Tibial artery (tissue), 4 donors: ENCODE measurements at places on chromosomes 1 and 21.

GRCh38 chr1:200473698-200474371, 64.0 kb upstream of the ZNF281 start:
- H3K4me3 ChIP-seq = no peak overlapping the region
- no peak for DNase-seq
- no peak overlapping the region for H3K27ac ChIP-seq
- no peaks in the 10 kb centered on the region for H3K36me3 ChIP-seq
- peaks cover 15% of the 10 kb centered on the region for H3K27me3 ChIP-seq

DNA sequence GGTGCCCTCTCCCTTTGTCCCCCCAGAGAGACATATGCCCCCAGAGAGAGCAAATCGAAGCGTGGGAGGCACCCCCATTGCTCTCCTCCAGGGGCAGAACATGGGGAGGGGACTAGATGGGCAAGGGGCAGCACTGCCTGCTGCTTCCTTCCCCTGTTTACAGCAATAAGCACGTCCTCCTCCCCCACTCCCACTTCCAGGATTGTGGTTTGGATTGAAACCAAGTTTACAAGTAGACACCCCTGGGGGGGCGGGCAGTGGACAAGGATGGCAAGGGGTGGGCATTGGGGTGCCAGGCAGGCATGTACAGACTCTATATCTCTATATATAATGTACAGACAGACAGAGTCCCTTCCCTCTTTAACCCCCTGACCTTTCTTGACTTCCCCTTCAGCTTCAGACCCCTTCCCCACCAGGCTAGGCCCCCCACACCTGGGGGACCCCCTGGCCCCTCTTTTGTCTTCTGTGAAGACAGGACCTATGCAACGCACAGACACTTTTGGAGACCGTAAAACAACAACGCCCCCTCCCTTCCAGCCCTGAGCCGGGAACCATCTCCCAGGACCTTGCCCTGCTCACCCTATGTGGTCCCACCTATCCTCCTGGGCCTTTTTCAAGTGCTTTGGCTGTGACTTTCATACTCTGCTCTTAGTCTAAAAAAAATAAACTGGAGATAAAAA, 8.4 kb downstream of the EFNA3 start:
- no peaks in the 10 kb centered on the region for H3K36me3 ChIP-seq
- peaks cover 29% of the 10 kb centered on the region for H3K27me3 ChIP-seq
- H3K27ac ChIP-seq = no peak overlapping the region
- H3K4me1 ChIP-seq = peaks cover 34% of the 10 kb centered on the region
- no peak for DNase-seq

DNA sequence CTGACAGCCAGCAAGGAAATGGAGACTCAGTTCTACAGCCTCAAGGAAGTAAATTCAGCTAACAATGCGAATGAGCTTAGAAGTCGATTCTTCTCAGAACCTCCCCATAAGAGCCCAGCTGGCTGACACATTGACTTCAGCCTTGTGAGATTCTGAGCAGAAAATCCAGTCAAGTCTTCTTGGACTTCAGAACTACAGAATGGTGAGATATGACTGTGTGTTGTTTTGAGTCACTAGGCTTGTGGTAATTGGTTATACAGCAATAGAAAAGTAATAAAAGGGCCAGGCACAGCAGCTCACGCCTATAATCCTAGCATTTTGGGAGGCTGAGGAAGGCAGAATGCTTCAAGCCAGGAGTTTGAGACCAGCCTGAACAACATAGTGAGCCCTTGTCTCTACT, 161.8 kb upstream of the IVNS1ABP start:
- no peak overlapping the region for H3K4me3 ChIP-seq
- H3K4me1 ChIP-seq = no peaks in the 10 kb centered on the region
- no peak for DNase-seq
- no peaks in the 10 kb centered on the region for H3K36me3 ChIP-seq

GRCh38 chr1:149845416-149845815, 54.0 kb upstream of the BOLA1 start:
- no peaks in the 10 kb centered on the region for H3K36me3 ChIP-seq
- H3K27me3 ChIP-seq = no peaks in the 10 kb centered on the region
- H3K4me3 ChIP-seq = no peak overlapping the region
- peak overlapping the region; percentile 19 for H3K27ac ChIP-seq
- H3K4me1 ChIP-seq = peaks cover 39% of the 10 kb centered on the region
- DNase-seq = no peak

GRCh38 chr1:224411766-224412165, 22.8 kb downstream of the WDR26 start:
- H3K4me1 ChIP-seq = no peaks in the 10 kb centered on the region
- peaks cover 57% of the 10 kb centered on the region for H3K36me3 ChIP-seq
- H3K4me3 ChIP-seq = no peak overlapping the region
- no peak for DNase-seq
- H3K27me3 ChIP-seq = no peaks in the 10 kb centered on the region

GRCh38 chr1:89298461-89298860, 25.8 kb upstream of the GBP5 start:
- H3K27me3 ChIP-seq = no peaks in the 10 kb centered on the region
- H3K4me3 ChIP-seq = no peak overlapping the region

- no peak overlapping the region for H3K27ac ChIP-seq
- H3K36me3 ChIP-seq = no peaks in the 10 kb centered on the region
- no peaks in the 10 kb centered on the region for H3K27me3 ChIP-seq
- H3K4me1 ChIP-seq = no peaks in the 10 kb centered on the region
- no peak for DNase-seq
Measured at GRCh38 chr1:76068542-76068941, 6.0 kb upstream of the ST6GALNAC3 start.

DNA sequence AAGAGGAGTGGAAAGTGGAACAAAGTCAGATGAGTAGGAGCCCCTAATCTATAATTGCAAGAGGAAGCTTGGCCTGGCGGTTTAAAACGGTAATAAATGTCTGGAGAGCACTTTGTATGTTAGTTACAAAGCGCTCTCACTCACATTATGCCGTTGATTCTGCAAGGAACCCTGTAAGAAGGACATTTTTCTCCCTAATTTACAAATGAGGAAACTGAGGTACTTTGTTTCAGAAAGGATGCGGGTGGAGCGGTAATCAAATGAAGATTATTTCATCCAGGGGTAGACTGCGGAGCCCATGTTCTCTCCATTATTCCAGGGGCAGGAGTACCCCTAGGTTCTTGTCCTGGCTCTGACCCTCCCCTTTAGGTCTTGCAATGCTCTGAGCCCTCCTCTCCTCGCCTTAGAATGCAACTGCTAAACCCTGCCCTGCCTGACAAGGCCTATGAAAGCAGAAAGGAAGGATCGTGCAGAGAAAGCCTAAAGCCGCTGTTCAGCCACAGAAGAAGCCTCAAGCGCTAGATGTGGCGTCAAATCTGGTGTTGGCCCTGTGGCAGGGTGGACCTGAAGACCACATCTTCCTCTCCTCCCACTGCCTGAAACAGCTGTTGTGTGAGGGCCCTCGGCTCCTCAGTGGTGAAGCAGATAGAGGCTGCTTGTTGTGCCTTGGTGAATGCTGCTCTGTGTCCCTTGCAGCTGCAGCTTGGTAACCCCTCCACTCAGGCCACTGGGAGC, 588 bp upstream of the PACC1 start:
- H3K4me3 ChIP-seq = peak overlapping the region; percentile 93
- H3K27ac ChIP-seq = peak overlapping the region; percentile 51
- H3K4me1 ChIP-seq = peaks cover 7% of the 10 kb centered on the region
- no peak for DNase-seq
- peaks cover 15% of the 10 kb centered on the region for H3K36me3 ChIP-seq
- H3K27me3 ChIP-seq = no peaks in the 10 kb centered on the region

DNA sequence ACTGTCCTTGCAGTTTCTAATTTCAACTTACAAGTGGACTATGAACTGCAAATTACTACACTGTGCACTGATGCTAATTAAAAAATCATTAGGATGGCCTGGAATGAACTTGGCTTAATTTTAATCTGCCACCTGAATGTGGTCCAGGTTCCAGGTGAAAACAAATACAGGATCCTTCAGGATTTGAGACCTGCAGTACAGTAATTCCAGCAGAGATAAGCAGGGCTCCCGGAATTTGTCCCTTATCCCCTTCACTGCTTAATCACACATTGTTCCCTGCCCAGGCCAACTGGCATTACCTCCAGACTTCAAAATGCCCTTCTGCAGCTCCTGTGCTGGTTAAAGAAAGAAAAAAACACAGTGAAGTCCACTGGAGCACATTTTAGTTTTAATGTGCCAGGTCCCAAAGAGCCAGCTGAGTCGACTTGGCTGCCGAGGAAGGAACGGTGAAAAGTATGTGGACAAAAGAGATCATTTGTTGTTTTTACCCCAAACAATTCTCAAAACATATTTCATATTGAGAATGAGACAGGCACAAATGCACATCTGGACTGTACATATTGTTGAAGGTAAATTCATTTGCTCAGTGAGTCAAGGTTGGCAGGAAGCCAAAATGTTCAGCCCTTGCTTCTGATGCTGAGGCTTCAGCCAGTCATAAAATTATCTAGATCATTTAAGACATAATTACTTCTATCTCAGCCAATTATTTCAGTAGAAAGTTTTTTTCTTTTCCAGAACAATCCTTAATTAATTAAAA, 28.3 kb downstream of the DEGS1 start:
- H3K36me3 ChIP-seq = no peaks in the 10 kb centered on the region
- no peaks in the 10 kb centered on the region for H3K27me3 ChIP-seq
- no peak overlapping the region for H3K27ac ChIP-seq
- H3K4me1 ChIP-seq = peaks cover 4% of the 10 kb centered on the region
- DNase-seq = no peak

DNA sequence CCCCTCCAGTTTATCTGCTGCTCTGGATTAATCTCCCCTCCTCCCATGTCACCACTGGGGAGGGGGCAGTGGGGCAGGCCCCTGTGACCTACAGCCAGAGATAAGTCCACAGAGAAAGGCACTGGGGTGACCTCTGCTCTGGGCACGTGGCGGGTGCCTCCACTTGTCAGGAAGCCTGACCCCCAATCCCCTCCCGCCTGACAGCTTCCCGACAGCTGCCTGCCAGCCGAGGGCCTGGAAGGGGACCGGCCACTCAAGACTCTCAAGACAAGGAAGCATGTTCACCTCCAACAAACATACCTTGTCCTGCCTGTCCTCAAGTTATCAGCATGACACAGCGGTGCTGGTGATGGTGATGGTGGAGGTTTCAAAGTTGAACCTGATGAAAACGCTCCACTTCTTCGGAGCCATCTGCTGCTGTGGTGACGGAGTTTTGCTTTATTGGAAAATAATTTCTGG, 3.2 kb upstream of the FAAP20 start:
- H3K27ac ChIP-seq = peak overlapping the region; percentile 93
- DNase-seq = no peak
- H3K4me1 ChIP-seq = peaks cover 50% of the 10 kb centered on the region
- H3K4me3 ChIP-seq = no peak overlapping the region

DNA sequence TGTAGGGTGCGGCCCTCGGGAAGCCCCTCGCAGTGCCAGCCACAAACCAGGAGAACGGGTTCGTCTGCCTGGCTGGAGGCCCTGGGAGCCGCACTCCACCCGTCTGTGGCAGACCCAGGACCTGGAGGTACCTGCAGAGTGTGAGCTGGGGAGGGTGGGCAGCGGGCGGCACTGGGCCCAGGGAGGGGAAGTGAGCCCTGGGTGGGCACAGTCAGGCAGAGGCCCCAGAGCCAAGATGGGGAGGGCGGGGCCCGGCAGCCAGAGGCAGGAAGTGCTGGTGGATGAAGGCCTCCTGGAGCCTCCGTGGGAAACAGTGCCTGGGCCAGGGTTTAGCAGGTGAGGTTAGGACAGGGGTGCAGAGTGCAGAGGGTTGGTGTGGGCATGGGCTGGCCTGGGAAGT, 4.0 kb upstream of the PEX10 start:
- no peak for DNase-seq
- no peak overlapping the region for H3K4me3 ChIP-seq
- H3K36me3 ChIP-seq = no peaks in the 10 kb centered on the region
- peaks cover 60% of the 10 kb centered on the region for H3K27me3 ChIP-seq

GRCh38 chr1:214514819-214515383, 36.5 kb downstream of the PTPN14 start:
- no peaks in the 10 kb centered on the region for H3K27me3 ChIP-seq
- no peak overlapping the region for H3K4me3 ChIP-seq
- H3K4me1 ChIP-seq = peaks cover 29% of the 10 kb centered on the region
- H3K36me3 ChIP-seq = no peaks in the 10 kb centered on the region
- DNase-seq = no peak
- H3K27ac ChIP-seq = no peak overlapping the region

- H3K27ac ChIP-seq = peak within 1 kb of the TSS; percentile 100
- peak; percentile 94 for DNase-seq
- no peaks in the 10 kb centered on the region for H3K27me3 ChIP-seq
- peak within 1 kb of the TSS; percentile 100 for H3K4me3 ChIP-seq
- peaks cover 4% of the 10 kb centered on the region for H3K4me1 ChIP-seq
Measured at GRCh38 chr1:36155408-36156328, at the start of gene MAP7D1. Gene MAP7D1, plus strand, starts transcription at chr1:36156160. Its CDS starts 258 bp downstream, at chr1:36156418.

DNA sequence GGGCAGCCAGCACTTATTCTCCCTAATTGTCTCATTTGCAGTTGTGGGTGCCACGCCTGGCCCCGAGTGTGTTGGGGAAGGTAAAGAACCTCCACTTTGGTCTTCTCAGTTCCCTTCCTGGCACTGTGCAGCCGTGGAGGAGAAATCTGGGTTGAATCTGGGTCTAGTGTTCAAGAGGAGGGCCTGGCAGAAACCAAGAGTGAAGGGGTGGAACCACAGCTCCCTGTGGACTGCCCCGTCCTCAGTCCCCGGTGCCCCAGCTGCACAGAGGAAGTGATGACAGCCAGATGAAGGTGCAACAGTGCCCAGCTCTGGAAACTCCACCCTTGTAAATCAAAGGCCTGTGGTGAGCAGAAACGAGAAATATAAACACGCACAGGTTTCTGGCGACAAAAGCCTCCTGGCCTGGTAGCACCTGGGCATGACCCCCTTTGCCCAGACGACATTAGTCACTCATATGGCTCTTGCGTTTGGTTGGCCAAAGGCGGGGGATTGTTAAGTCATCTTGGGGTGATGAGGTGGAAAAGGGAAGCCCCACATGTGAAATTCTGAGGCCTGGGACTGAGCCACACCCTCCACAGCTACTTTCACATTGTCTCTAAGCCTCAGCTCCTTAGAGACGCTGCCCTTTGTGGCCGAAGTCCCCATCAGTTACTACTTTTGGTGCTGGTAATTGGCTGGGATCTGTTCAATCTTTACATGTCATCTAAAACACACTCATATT, 4.2 kb upstream of the ECE1 start:
- H3K27me3 ChIP-seq = no peaks in the 10 kb centered on the region
- no peak overlapping the region for H3K4me3 ChIP-seq
- H3K27ac ChIP-seq = peak overlapping the region; percentile 39
- H3K36me3 ChIP-seq = no peaks in the 10 kb centered on the region
- peaks cover 95% of the 10 kb centered on the region for H3K4me1 ChIP-seq
- DNase-seq = no peak

GRCh38 chr1:234235434-234235881, 137.8 kb upstream of the COA6 start:
- DNase-seq = no peak
- no peaks in the 10 kb centered on the region for H3K4me1 ChIP-seq
- no peaks in the 10 kb centered on the region for H3K27me3 ChIP-seq
- H3K4me3 ChIP-seq = no peak overlapping the region
- H3K36me3 ChIP-seq = no peaks in the 10 kb centered on the region
- no peak overlapping the region for H3K27ac ChIP-seq

GRCh38 chr1:207750631-207751305, 1.1 kb upstream of the CD46 start:
- H3K27me3 ChIP-seq = no peaks in the 10 kb centered on the region
- H3K36me3 ChIP-seq = no peaks in the 10 kb centered on the region
- peak overlapping the region; percentile 88 for H3K4me3 ChIP-seq
- H3K4me1 ChIP-seq = no peaks in the 10 kb centered on the region
